ENCODE measurements at places on chromosomes 2 and 18. TPM values are rescaled to one million over a fixed set of nuclear protein-coding genes. Genes with fewer than 3 reads are reported as not detected.

Gene NEU2
- total RNA-seq, result not detected

GRCh38 chr18:57918601-57919000, 115.5 kb upstream of the ATP8B1 start:
- no peak overlapping the region for H3K27ac ChIP-seq
- no peak overlapping the region for H3K4me3 ChIP-seq
- peaks cover 8% of the 10 kb centered on the region for H3K4me1 ChIP-seq
- H3K36me3 ChIP-seq, result no peaks in the 10 kb centered on the region
- H3K27me3 ChIP-seq, result no peaks in the 10 kb centered on the region

GRCh38 chr2:60891180-60891579, 9.8 kb downstream of the REL start:
- H3K27me3 ChIP-seq, result no peaks in the 10 kb centered on the region
- peaks cover 8% of the 10 kb centered on the region for H3K36me3 ChIP-seq
- H3K27ac ChIP-seq, result no peak overlapping the region

DNA sequence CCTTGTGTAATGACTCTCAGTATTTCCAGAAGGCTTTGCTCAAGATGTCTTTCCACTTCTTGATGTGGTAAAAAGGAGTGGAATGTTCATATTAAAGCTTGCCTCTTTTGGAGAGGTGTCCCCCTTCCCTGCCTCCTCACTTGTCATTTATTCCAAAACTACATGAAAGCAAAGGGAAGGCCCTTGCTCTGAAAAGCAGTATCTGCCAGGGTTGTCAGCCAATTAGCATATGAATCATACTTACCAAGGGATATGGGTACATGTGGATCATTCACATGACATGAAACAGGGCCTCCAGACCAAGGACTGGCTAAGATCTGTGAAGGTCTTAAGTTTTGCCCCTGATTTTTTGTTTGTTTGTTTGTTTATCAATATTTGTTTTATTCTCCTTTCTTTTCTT, 31.3 kb downstream of the ANXA4 start:
- DNase-seq, result peak; percentile 39
- H3K36me3 ChIP-seq, result no peaks in the 10 kb centered on the region
- peaks cover 9% of the 10 kb centered on the region for H3K4me1 ChIP-seq
- H3K4me3 ChIP-seq, result no peak overlapping the region
